Erythroblast (primary cell): ENCODE measurements at places on chromosomes 4 and X.

GRCh38 chrX:133587818-133588217 is 172.5 kb upstream of the GPC4 start:
- DNase-seq: no peak

DNA sequence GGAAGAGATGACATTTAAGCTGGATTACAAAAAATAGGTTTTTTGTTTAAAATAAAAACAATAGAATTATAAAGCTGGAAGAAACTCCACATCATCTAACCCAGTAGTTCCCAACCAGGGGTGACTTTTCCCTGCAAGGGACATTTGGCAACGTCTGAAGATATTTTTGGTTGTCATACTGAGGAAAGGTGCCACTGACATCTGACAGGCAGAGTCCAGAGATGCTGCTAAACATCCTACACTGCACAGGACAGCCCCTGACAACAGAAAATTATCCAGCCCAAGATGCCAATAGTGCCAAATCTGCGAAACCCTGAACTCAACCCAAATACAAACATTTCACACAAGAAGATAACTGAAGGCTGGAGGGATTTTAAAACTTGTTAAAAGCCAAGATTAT is 18.5 kb downstream of the TAB3 start:
- DNase-seq: no peak

DNA sequence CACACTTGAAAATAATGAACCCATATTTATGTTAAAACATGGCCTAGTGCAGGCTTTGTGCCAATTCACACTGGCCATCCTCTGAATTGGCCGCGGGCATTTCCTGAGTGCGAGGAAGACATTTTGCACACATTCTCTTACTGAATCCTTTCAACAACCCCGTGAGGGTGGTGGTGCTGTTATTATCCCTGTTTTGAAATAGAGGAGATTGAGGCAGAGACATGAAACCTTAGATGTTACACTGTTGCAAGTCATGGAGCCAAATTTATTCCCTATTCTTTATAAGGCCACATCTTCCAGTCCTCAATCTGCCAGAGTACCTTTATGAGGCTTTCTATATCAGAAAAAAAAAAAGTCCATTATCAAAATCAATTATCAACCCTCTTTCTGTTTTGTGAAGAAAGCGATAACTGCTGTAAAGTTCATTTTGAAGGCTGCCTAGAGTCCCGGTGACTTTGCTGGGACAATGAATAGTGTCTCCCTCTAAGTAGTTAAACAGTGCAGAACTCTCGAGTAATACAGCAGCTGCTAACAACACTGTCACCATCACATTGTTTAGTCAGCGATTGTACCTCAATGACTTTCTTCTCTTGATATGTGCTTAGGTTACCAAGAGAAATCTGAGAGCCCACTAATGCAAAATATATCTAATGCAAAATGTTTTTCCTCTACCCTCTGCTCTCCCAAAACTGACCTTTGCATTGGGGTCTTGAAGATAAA is 242.3 kb upstream of the PPARGC1A start:
- no peak for DNase-seq

DNA sequence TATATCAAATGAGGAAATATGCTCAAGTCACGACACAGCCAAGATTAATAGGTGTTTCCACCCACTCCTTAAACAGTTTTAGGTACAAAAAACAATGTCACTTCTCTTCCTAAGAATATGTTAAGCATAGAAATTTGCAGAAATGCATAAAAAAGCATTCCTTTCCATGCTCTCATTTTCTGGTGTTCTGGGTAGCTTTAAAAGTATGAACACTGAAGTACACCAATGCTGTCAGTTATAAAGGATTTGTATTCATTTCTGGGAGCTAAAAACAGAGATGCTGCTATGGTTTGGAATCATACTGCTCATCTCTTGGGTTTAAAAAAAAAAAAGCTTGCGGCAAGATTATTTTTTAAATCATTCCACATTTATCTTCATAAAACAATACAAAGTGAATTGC is 20.8 kb downstream of the SH3RF1 start:
- DNase-seq: no peak

- no peak for DNase-seq
Measured at GRCh38 chrX:119622356-119623232, 16.4 kb upstream of the NKRF start.
